ENCODE measurements at places on chromosomes 3 and 15.

DNA sequence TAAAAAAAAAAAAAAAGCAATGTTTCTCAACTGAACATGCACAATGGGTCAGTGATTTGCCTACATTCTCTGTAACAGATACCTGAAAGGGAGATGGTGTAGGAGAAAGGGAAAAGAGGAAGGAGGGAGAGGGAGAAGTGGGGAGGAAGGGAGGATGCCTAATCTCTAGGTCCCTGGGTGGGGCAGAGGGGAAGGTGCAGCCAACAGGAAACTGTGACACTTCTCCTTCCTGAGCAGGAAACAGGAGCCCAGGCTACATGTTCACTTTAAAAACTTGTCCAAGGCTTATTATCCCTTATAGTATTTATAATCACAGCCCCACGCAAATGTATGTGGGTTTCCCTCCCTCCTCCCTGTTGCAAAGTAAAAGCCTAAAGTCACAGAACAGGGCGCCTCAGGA lies 137.9 kb downstream of the MINAR1 start:
- no peak for DNase-seq

- no peak for DNase-seq
Measured at GRCh38 chr3:195255176-195255500, 15.8 kb downstream of the XXYLT1 start.

DNA sequence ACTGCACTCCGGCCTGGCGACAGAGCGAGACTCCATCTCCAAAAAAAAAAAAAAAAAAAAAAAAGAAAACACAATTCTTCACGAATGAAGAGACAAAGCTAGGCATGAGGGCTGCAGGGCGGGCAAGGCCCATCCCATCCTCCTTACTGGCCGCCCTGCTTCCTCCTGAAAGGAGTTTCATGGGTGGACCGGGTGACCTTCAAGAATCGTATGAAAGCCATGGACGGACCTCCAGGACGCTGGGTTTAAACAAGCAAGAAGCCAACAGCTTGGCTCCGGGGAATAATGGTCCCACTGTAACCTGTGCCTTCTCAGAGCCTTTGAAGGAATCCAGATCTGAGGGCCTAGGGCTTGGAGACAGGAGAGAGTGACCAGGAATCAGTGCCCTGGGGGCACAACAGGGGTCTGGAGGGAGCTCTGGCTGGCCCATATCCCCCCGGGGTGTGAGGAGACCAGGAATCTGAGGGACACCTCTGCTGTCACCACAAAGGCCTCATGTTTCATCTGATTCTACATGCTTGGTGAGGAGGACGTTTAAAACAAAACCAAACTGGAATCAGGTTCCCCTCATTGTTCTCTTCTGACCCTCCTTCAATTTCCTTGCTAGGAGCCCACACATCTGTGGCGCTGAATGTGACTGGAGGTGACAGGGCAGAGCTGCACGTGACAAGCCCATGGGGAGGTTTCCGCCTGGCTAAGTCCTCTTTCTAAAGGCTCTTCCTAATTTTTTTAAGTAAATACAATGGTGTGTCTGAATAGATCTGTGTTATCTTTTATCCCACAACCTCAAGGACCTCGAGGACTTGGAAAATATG lies 46.1 kb downstream of the WHAMM start:
- no peak for DNase-seq

GRCh38 chr15:47820747-47821319 lies 103.5 kb downstream of the SEMA6D start:
- DNase-seq: no peak

GRCh38 chr3:194083637-194084224 lies 52.2 kb upstream of the HES1 start:
- no peak for DNase-seq
